Activated CD4-positive, alpha-beta T cell treated with anti-CD3 and anti-CD28 coated beads for 36 hours (primary cell): ENCODE measurements at places on chromosomes 5 and 9.

GRCh38 chr5:151697452-151697851 is 10.7 kb upstream of the SPARC start:
- DNase-seq: no peak

GRCh38 chr9:137232510-137232909 is 1.8 kb downstream of the SLC34A3 start:
- no peak for DNase-seq

GRCh38 chr5:116830079-116830478 is 255.5 kb upstream of the SEMA6A start:
- no peak for DNase-seq

- DNase-seq: no peak
Observed at GRCh38 chr5:64486163-64486562, 19.7 kb upstream of the RGS7BP start.

- DNase-seq: no peak
Observed at GRCh38 chr5:107619781-107620180, 51.0 kb downstream of the EFNA5 start.

GRCh38 chr5:69492391-69492922 is at the start of gene OCLN:
Gene OCLN (plus strand): TSS chr5:69492790. CDS start chr5:69504245, 11,455 bp downstream.
- DNase-seq: peak; percentile 38

- DNase-seq: peak; percentile 45
Observed at GRCh38 chr9:35859310-35859989, 10.8 kb downstream of the OR13J1 start.

DNA sequence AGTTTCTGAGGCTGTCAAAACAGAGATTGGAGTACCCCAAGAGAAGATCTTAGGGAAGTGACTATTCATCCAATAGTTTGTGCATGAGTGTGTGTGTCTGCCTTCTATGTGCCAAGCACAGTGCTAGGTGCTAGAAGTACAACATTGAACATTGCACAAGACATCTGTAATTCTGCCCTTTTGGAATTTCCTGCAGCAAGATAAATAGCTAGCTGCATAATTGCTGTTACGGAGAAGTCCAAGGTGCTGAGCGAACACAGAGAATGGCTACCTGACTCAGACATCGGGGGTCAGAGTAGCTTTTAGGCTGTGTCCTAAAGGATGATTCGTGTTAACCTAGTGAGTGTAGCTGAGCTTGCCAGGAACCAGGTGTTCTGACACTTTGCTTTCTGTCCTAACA is 44.8 kb downstream of the PAPPA start:
- DNase-seq: no peak
